GM06990 (cell line): ENCODE measurements at places on chromosomes 7 and 10.

GRCh38 chr10:95457319-95457886 lies 103.8 kb downstream of the SORBS1 start:
- DNase-seq = no peak

DNA sequence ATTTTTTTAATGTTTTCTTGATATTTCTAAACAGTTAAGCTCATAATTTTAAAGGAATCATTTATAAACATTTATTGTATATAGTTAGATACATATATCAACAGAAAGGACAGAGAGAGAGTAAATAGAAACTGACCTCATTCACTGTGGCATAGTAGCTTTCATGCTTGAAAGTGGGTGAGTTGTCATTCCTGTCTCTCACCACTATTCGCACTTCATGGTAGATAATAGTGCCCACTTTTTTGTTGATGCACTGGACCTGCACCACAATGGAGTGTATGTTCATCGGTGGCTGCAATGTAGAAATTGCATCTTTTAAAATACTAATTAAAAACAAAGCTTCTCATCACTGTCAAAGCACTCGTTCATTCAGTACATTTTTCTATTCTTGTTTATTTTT lies 432.0 kb downstream of the PCDH15 start:
- no peak for DNase-seq

DNA sequence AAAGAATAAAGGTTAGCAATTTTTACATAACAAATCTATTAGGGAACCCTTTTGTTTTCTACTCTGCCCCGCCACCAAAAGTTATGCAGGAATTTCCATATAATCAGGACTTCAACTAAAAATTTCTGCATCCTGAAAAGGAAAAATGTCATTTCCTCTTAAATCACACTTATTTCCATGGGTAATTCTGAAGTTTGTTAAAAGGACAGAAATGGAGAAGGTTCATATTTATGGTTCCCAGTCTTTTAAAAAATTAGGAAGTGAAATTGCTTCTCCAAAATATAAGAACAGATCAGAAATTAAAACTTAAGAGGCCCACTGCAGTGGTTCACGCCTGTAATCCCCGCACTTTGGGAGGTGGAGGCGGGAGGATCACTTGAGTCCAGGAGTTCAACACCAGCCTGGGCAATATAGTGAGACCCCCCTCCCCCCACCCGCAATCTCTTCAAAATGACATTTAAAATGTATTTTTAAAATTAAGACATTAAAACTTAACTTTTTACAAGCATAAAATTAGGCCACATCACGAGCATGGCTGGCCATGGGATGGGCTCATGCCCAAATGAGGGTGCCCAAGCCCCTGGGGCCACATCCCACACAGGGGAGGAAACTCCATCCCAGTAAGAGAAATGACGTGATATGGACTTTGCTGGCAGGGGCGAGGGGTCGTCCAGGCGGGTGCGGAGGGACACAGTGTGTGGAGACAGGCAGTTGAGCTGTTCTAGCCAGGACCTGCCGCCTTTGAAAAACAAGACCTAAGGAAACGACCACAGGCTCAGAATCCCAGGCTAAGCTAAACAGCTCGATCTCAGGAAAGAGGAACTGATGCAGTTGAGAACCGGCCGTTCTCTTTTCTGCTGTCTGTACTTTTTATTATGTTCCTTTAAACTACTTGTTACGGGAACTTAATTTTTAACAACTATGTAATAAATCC lies 51.3 kb upstream of the NFE2L3 start:
- peak; percentile 51 for DNase-seq

- no peak for DNase-seq
Measured at GRCh38 chr10:64574371-64574770, 1053.2 kb downstream of the REEP3 start.

DNA sequence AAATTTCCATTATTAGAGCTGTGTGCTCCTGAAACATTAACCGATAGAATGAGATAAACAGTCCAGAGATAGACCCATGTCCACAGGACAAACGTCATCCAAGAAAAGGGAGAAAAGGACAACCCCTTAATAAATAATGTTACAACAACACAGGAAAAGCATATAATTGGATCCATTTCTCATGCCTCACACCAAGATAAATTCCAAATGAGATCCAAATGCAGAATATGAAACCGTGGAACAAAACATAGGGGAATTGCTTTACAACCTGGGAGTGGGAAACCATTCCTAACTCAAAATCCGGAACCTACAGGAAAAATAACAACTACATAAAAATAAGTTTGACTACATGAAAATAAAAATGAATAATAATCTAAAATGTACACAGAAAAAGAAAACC lies 22.4 kb upstream of the NEBL start:
- DNase-seq = no peak

GRCh38 chr7:143485500-143485899 lies 7.8 kb downstream of the TAS2R41 start:
- no peak for DNase-seq

GRCh38 chr10:101091546-101092290 lies 29.9 kb downstream of the KAZALD1 start:
- DNase-seq = no peak

DNA sequence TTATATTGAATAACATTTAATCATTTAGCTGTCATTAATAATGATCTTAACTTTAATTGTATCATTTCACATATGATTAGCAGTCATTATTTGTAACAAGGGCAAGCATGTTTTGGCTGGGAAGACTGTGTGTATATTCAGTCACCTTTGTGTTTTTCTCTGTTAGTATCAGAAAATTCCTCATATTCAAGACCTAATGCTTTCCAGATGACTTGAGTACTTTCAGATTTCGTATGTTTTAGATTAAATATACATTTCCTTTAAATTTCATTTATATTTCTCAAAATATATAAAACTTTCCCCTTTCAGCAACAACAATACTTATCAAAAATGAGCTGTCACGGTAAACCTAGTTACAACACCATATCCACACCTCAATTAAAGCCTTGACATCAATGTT lies 6.3 kb upstream of the CACNA2D1 start:
- no peak for DNase-seq

GRCh38 chr7:44222074-44222473 lies 21.3 kb downstream of the YKT6 start:
- no peak for DNase-seq

GRCh38 chr7:7251742-7252141 lies 69.4 kb downstream of the C1GALT1 start:
- DNase-seq = peak; percentile 76

- no peak for DNase-seq
Measured at GRCh38 chr10:66295602-66296001, 630.2 kb upstream of the LRRTM3 start.

DNA sequence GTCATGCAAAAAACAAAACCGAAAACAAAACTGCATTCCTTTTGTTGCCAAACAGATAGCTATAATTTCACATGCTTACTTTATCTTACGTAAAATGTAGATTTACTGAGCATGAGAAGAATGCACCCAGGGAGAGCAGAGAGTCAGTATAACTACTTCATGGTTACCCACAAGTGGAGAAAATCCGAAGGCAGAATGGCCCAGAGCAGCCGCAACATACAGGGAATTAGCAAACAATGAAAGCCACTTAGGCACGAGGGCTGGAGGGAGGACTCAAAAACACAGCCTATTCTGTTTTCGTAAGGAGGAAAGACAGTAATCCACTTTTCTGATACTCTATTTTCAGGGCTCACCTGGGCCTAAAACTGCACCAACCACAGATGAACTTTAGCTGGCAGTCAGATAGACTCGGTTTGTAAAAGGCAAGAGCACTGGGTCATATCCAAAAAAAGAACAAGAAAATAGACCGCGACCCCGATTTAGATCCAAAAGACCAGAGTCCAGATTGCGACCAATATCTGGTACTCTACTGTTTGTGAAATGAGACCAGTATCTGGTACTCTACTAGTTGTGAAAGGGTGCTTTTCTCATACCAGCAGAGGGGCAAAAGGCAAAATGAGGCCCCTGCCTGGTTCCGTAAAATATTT lies 1.3 kb downstream of the ITPRIP start:
- DNase-seq = no peak

DNA sequence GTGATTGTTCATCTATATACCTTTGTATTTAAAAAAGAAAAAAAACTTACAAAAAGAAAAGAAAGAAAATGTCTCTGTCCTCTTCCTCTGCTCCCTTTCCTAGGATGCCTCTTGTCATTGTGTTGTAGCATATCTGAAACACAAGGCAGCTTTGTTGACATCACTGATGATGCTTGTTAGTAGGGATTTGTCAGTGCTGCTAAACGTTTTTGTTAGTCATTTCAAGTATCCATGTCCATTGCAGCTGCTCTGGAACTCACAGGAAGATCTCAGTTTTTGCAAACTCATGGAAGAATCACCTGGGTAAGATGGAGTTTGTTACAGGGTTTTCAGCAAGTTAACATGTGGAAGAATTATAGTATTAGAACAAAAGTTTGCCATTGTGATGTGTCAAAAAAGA lies 123.6 kb downstream of the CCSER2 start:
- DNase-seq = no peak

GRCh38 chr7:134992626-134993179 lies 6.4 kb downstream of the AGBL3 start:
- DNase-seq = peak; percentile 71

DNA sequence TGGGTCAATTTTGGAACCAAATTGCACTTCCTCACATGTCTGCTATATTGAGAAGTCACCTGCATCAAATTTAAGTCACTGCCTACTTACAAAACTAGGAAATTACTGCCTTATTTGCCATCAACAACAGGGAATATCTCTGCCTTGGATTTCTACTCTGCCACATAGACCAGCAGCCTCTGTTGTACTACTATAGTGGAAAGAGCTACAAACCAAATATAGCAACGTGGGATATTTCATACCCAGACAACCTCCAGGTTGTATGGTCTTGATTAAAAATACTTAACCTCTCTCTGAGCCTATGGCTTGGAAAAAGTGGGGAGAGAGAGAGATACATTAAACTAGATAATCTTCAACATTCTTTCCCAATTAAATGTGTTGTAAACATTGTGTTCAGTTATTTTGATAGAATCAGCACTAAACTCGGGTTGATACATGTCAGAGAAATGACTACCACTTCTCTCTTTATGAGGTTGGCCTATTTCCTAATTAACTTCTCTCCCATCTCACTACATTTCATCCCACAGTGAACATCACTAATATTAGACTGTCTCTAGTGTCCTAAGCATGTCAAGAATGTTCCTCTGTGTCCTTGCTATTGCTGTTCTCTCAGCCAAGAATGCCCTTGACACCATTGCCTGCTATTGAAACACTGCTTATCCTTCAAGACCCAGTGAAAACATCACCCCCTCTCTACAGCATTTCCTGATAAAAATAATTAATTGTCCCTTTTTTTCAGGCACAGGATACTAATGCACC lies 421.2 kb downstream of the IPMK start:
- DNase-seq = no peak

GRCh38 chr10:4781955-4782354 lies 44.1 kb upstream of the AKR1E2 start:
- DNase-seq = no peak

- no peak for DNase-seq
Measured at GRCh38 chr10:71001470-71001869, 113.1 kb upstream of the PCBD1 start.

- no peak for DNase-seq
Measured at GRCh38 chr7:9776900-9777299, 1196.8 kb upstream of the PHF14 start.

DNA sequence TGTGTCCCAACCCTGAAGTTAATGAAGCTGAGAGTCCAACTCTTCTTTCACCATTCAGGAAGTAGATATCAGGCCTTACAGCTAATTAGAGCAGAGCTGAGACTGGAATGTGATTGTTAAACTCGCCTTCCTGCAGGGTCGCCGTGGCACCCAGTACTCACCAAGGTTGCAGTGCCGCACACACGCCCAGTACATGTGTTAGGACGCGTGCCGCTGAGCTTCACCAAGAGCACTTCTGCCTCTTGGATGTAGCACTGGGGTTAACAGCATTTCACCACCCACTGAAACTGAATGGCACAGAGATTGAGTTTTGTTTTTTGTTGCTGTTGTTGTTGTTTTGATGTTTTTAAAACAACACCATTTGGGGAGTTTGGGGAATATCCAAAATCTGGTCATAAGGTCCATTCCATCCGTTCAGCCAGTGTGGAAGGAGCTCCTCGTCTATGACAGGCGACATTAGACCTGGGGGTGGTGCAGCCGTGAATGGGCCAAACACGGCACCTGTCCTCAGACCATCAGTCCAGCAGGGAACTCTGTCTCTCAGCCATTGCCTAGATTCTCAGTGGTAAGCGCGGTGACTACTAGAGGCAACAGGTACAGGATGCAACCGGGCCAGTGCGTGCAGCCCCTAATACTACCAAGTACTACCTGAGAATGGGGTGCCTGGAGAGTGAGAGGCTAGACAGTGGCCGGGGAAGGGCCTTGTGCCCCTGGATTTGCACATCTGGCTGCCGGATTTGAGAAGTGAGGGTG lies 21.9 kb downstream of the WIPI2 start:
- no peak for DNase-seq

- DNase-seq = no peak
Measured at GRCh38 chr7:105206985-105207384, 181.7 kb downstream of the SRPK2 start.

- DNase-seq = no peak
Measured at GRCh38 chr10:84876116-84876999, 548.0 kb downstream of the CCSER2 start.

DNA sequence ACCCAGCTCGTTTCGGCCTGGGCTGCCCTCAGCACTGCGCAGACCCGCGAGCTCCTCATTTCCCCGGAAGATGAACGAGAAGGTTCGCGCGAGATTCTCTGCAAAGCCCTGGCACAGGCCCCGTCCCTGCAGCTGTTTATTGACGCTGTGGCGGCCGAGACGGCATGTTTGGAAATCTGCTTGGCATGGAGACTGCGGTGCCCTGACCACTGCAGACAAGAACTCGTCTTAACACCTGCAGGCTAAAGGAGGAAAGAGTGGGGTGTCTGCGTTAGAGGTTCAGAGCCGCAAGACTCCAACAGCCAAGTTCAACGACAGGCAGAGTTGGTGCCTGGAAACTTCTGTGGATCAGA lies 125.6 kb downstream of the DNAJB6 start:
- no peak for DNase-seq

DNA sequence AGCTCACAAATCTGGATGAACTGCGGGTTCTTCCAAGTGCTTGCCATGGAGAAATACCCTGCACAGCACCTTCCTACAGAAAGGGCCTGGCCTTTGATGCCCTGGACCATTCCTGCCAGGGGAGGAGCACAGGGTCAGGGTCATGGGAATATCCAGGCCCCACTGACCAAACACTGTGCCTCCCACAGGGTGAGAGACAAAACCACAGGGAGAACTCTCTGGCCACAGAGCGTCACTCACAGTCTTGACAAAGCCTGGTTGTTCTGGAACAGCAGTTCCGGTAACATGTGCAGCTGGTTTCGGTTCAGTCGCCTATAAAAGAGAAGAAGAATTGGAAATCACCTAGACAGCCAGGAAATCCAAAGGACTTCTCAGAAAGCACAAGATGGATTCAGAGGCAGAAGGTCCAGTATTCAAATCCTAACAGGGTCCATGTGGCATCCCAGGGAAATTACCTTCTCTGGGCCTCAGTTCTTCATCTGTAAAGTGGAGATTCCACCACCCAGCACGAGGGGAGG lies 28.1 kb downstream of the SLIT1 start:
- peak; percentile 60 for DNase-seq

GRCh38 chr7:27237735-27238334 lies 4.8 kb upstream of the EVX1 start:
- no peak for DNase-seq

GRCh38 chr7:104767826-104768536 lies 246.0 kb upstream of the KMT2E start:
- no peak for DNase-seq
